ENCODE measurements at places on chromosomes 13 and 19.

GRCh38 chr19:43555185-43555770 lies 20.0 kb downstream of the XRCC1 start:
- peak; percentile 52 for DNase-seq

DNA sequence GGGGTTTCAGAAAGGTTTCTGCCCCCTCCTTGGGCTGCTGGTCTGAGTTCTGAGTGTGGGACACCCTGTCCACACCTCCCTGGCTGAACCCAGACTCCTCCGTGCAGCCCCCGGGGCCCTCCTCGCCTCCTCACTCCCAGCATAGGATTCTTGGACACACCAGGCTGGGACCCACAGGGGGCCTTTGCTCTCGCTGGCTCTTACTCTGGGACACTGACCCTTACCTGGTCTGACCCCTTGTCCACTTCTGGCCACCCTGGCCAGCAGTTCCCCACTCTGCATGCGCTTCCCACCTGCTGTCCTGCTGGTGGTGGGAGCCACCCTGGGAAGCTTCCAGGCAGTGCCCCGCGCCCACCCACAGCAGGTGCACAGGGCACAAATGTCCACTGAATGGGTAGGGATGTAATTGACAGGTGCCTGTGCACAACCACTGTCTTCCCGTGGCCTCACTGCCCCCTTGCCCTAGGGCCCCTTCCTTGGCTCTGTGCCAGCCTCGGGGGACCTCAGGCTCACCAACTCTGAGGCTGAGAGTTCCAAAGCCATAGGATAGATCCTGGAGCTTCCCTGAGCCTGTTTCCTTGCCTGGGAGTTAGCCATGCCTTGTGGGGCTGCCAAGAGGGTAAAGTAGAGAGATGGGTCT lies 7.0 kb upstream of the SLC25A42 start:
- DNase-seq = no peak

DNA sequence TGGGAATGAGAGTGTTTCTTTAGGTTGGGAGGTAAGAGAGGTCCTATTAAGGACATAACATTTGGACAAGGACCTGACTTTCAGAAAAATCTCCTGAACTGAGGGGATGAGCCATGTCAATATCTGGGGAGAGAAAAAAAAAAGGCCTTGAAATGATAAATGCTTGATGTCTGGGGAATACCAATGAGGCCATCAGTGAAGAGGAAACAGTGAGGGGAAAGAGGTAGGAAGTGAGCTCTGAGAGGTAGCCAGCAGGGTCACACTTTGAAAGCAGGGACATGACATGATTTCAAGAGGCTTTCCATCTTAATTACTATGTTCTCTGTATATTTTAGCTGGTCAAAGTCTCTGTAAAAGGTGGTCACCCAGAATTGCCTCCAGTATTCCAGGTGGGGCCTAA lies 9.9 kb upstream of the UBE2L5 start:
- DNase-seq = no peak

DNA sequence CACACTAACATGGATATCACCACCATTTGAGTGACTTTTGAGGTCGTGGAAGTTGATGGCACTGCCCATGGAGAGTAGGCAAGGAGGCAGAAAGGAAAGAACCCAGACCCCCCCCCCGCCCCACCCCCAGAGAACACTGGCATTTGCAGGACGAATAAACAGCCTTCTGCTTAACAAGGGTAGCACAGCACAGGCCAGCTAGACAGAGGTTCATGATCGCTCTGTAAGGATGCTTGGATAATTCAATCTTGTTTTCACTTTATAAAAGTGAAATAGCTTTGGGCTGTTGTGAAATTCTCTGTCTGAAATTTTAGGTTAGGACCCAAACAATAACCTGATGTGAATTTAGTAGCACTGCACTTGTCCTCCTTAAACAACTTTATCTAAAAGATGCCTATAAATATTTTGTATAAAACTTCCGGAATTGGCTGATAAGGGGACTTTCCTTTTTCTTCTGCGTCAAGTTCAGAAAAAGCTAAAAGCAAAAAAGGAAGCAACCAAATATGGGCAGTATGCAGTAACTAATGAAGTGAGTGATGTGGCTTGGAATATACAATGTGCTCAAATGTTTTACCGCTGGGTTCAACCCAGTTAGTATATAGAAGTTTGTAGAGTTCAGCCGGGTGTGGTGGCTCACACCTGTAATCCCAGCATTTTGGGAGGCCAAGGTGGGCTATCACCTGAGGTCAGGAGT lies 163.7 kb downstream of the SHISA2 start:
- no peak for DNase-seq

- DNase-seq = no peak
These were observed 6.2 kb downstream of the PEAK3 start for GRCh38 chr19:2275588-2276428.

- no peak for DNase-seq
These were observed 67.3 kb downstream of the SLC15A1 start for GRCh38 chr13:98685146-98685545.

- DNase-seq = no peak
These were observed 4.0 kb downstream of the MCF2L start for GRCh38 chr13:112972867-112973576.

DNA sequence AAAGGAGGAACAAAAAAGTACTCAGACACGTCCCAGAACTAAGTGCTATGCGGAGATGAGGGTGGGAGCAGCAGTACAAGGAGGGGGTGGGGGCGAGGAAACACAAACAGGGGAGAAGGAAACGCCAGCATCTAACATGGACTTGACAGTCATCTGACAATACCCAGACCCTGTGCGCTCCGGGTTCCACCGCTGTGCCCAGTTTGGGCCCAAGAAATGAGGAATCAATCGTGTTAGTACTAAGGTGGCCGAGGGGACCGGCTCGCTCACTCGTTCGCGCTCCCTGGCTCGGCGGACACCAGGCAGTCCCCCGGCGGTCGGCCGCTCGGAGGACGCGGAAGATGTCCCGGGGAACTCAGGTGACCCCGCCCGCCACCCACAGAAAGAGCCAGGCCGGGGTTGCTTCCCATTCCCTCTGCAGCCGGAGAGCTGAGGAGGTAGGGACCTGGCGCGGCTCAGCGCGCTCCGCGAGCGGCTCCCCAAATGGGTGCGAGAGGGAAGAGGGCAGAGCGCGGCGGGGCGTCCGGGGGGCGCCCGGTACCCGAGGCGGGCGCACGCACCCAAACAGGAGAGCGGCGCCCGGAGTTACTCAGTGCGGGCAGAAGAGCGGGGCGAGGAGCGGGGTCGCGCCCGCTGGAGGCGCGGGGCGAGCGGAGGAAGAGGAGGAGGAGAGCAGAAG lies 616 bp downstream of the TSHZ3 start:
- DNase-seq = no peak

- no peak for DNase-seq
These were observed 28.7 kb upstream of the FAM216B start for GRCh38 chr13:42752731-42753130.

DNA sequence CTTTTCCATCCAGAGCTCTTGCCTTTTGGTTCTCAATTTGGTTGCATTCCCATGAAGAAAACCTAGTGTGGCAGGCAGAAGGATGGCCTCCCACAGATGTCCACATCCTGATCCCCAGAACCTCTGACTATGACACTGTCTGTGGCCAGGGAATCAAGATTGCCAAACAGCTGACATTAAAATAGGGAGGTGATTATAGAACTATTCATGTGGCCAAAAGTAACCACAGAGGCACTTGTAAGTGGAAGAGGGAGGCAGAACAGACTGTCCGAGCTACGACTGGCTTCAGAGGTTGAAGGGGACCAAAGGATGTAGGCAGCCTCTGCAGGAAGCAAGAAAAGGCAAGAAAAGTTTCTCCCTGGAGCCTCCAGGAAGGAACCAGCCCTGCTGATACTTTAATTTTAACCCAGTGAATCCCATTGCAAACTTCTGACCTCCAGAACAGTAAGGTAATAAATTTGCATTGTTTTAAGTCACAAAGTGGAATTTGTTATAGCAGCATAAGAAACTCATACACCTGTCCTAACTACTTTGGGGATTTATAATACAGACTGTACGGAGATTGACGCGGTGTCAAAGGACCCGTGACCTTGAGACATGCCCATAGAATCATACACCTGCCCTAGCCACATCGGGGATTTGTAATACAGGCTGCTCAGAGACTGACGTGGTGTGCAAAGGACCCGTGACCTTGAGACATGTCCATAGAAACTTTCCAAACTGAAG lies 106.5 kb downstream of the ATP11A start:
- DNase-seq = no peak

DNA sequence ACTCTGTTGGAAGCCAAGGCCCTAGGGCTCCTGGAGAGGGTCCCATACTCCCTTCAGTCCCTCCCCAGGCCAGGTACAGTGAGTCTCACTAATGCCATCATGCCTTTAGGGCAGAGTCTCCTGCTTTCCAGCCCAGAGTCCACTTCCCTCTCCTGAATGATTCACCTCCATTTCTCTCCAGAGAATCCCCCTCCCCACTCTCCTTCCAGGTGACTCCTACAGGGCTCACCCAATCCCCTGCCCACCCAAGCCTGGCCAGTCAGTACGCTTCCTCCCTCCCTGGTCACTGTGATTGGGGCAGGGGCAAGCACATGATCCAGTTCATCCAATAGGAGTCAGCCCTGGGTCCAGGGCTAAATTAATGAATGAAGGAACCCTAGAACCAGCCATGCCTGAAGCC lies 35.0 kb upstream of the PNMA8B start:
- DNase-seq = no peak

GRCh38 chr13:66855131-66855530 lies 375.0 kb downstream of the PCDH9 start:
- no peak for DNase-seq

DNA sequence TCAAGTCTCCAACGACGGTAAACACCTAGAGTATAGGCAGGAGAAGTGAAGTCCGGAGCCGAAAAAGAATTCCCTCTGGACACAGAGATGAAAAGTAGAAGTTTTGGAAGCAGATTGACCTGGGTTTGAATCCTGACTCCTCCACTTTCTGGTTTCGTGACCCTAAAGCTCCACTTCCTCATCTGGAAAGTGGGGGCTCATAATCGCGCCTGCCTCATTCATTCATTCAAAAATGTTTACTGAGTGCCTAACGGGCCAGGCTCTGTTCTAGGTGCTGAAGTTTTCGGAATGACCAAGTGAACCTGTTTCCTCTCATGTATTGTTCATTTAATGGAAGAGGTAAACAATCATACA lies 7.1 kb upstream of the EML2 start:
- DNase-seq = no peak

DNA sequence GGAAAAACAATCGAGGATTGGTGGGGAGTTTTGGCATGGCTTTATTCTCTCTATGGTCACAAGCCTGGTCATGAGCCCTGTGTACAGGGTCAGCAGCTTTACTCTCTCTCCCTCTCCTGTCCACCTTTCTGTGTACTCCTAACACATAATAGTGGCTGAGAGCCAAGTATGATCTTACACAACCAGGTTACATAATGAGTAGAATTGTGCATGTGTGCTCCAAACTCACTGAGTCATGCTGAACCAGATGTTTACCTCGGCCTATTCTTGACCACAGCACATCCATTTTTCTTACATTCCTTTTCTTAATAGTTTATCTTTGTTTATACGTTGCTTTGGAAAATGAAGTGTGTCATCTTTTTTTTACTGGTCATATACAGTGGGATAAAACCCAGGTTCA lies 53.1 kb downstream of the ZNF254 start:
- DNase-seq = no peak

- no peak for DNase-seq
These were observed 4.8 kb downstream of the STK24 start for GRCh38 chr13:98571955-98572662.

GRCh38 chr13:112445411-112446271 lies 69.5 kb downstream of the SPACA7 start:
- no peak for DNase-seq

DNA sequence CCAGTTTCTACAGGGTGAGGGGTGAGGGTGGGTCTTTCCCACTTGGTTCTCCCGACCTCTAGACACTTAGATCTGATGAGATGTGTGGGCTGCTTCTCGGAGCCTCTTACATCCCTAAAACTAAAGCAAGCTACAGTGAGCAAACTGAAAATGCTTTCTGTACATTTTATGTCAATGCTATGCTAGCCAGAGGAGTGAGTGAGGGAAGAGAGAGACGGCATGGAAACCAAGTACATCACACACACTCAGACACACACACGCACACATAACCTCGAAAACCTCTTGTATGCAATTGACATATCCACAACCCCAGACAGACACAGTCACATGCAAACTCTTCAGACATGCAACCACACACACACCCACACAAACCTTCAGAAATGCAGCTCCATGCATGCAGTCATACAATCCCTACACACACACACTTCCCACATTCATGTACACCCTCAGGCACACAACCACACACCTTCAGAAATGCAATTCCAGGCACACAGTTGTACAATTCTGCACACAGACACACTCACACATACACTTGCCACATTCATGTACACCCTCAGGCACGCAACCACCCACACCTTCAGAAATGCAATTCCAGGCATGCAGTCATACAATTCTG lies 1.4 kb downstream of the SLC1A6 start:
- peak; percentile 35 for DNase-seq

GRCh38 chr13:97999653-98000052 lies 46.2 kb downstream of the IPO5 start:
- no peak for DNase-seq

GRCh38 chr19:10998045-10998533 lies 37.3 kb downstream of the SMARCA4 start:
- no peak for DNase-seq

GRCh38 chr13:41985788-41986508 lies 25.0 kb upstream of the VWA8 start:
- DNase-seq = no peak

DNA sequence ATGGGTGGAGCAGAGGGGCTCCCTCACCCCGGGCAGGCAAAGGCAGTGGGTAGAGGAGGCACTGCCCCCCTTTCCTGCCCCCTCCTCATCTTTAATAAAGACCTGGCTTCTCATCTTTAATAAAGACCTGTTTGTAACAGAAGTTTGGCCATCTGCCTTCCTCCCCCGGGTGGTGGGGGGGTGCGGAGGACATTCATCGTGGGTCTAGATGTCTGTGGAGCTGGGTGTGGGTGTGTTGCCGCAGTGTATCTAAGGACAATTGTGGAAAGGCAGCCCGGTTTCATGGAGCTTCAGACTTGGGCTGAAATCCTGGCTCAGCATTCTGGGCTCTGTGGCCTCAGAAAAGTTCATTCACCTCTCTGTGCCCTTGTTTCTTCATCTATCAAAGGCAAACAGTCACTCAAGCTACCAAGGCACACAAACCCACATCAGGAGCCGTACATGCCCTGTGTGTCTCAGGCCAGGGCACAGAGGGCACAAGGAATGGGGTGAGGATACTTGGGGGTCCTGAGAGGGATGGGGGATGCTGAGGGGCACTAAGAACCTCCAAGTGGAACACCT lies 8.8 kb upstream of the SWSAP1 start:
- no peak for DNase-seq

GRCh38 chr13:112702341-112702985 lies 12.6 kb downstream of the ATP11A start:
- DNase-seq = no peak

- DNase-seq = peak; percentile 61
These were observed 772 bp downstream of the GPC6 start for GRCh38 chr13:93227280-93227877.

GRCh38 chr13:66689628-66690027 lies 540.5 kb downstream of the PCDH9 start:
- no peak for DNase-seq

GRCh38 chr13:91017669-91018053 lies 329.8 kb upstream of the MIR17HG start:
- no peak for DNase-seq

- no peak for DNase-seq
These were observed 11.0 kb downstream of the IFNL1 start for GRCh38 chr19:39307046-39307821.

Data from C1 segment of cervical spinal cord (tissue), 14 donors.